ENCODE measurements at places on chromosomes 11 and 22.

DNA sequence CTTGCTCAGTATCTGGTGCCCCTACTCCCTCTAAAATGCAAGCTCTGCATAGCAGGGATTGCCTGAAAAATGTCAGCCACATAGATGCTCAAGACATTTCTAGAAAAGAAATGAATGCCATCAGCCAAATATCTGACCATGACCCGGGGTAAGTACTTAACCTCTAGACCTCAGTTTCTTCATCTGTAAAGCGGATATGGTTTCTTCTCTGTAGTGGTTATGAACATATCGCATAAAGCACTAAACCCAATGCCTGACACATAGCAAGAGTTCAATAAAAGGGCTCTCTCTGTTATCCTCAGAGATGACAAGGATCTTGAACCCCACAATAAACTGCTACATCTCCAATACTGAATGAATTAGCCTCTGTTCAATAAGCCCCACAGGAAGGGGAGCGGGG is 122.6 kb downstream of the ABTB2 start:
- no peak for DNase-seq

GRCh38 chr22:47195484-47196165 is 433.2 kb downstream of the TBC1D22A start:
- DNase-seq: no peak

DNA sequence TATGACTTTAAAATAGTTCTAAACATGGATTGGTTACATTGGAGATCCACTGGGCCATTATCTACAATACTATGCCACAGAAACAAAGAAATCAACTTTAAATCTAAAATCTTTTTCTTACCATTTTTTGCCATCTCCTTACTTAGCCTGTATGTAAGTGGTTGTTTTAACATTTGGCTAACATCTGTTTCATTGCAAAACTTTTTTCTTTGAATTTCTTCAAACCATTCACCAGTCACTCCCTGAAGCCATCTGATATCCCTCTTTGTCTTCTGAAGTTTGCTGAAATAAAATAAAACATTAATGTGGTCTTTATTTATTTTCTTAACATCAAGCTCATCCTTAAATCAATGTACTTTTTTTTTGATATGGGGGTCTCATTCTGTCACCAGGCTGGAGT is 43.3 kb upstream of the POGLUT3 start:
- no peak for DNase-seq

GRCh38 chr11:28729339-28729738 is 621.2 kb downstream of the METTL15 start:
- no peak for DNase-seq

- no peak for DNase-seq
These were observed 25.9 kb upstream of the ROBO3 start for GRCh38 chr11:124839128-124839971.

GRCh38 chr11:105229761-105230160 is 90.2 kb upstream of the CARD18 start:
- DNase-seq: no peak

- no peak for DNase-seq
These were observed 24.7 kb upstream of the B3GAT1 start for GRCh38 chr11:134436781-134437180.

GRCh38 chr11:96091476-96091875 is 167.6 kb upstream of the MTMR2 start:
- DNase-seq: no peak

DNA sequence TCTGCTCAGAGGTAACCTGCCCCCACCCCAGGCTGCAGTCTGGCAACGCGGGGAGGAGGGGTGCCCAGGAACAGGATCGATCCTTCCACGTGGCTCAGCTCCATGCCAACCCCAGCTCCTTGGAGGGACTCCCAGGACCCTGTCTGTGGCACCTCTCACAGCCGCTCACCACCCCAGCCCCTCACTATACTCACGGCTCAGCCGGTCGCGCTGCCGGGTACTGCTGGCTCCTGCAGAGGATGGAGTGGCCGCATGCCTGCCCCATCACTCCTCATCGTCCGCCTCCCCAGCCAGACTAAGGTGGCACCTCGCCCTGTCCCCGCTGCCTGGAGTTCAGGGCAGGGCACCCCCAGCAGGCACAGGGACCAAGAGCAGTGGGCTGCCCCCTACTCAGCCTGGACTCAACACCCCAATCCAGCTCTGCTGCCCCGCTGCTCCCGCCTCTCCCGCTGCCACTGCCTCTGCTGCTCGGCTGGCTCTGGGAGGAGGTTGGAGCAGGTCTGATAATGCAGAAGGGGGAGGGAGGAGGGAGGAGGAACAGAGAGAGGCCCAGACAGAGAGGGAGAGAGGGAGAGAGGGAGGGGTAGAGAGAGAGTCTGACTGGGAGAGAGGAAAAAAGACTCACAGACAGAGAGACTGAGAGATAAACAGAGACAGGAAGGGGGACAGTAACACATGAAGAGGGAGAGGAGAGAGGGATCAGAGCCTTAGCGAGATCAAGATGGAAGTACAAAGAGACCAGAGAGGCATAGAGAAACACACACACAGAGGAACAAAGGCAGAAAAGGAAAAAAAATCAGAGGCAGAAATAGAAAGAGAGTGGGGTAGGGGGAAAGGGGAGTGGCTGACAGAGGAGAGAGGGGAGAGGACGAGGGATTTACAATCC is at the start of gene PDE2A:
Gene PDE2A, minus strand, starts transcription at position 480 of the 886 bp plus-strand sequence. Its CDS starts 215 bp downstream, at position 265.
- DNase-seq: no peak

DNA sequence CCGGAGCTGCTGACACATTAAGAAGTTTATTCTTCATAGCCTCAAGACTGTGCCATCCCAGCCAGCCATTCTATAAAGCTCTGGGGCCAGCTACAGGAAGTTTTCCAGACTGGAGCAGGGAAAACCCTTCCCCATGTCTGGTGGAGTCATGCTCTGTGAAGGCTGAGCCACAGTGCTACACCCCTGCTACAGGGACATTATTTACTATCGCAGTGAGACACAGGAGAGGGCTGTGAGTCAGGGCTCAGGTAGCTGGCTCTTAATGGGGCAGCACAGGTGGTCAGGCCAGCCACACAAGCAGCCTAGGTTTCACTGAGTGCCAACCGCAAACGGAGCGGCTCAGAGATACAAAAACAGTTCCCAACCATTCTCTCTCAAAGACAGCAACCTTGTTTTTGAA is 12.1 kb downstream of the HPS4 start:
- DNase-seq: no peak

DNA sequence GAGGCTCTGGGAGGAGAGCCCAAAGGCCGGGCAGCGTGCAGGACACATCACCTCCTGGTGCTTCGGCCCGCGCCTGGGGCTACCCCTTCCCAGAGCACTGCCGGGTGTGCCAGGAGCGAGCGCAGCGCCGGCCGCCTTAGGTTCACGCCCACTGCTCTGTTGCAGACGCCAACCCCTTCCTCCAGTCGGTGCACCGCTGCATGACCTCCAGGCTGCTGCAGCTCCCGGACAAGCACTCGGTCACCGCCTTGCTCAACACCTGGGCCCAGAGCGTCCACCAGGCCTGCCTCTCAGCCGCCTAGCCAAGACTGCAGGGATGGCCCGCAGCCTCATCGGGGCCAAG is 79.0 kb downstream of the MED15 start:
- no peak for DNase-seq

- no peak for DNase-seq
These were observed 30.7 kb downstream of the ME3 start for GRCh38 chr11:86641537-86642261.

DNA sequence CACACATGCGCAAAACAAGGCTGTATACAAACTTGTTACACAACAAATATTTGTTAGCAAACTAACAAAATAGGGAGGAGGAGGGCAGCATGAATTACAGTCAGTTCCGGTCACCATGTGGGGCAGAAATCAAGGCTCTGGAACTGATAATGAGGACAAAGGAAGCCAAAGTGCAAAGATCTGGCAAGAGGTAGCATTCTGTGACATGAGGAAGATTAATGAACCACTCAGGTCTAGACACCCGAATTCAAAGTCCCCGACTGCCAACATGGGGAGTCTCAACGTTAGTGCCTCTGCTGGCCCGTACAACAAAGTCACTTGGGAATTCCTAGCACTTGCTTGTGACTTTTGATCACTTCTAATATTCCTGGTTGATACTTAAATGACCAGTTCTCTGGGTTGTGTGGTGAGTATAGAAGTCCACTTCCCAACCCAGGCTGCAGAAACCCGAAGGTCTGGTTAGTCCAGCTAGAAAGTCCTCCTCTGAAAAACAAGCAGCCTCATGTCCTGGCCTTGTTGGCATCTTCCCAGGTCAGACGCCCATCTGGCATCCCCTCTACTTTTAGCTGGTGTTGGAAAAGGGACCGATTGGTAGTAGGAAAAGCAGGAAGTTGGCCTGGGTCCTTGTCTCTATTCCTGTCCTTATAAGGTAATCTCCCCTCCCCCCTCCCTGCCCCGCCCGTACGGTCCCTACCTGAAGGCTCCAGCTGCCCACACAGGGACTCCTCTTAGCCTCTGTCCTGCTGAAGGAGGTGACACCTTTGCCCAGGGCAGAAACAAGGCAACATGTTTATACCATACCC is 1.6 kb downstream of the SUN2 start:
- DNase-seq: no peak

DNA sequence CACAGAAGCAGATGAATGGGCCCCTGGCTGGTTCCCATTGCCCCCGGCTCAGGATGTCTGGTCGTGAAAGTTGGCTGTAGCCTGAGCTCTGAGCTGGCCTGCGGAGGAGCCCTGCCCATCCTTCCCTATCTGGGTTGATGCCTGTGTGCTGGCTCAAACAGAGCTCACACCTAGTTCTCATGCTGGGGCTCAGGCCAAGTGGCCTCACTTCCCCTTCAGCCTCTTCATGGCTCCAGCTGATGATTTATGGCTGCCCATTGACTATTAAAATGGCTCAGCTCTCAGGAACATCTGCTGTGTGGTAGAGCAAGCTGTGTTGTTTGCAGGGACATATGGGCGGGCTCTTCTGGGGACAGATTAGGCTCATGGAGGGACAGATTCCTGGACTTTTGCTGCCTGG is 64.7 kb downstream of the ADAMTS15 start:
- no peak for DNase-seq

DNA sequence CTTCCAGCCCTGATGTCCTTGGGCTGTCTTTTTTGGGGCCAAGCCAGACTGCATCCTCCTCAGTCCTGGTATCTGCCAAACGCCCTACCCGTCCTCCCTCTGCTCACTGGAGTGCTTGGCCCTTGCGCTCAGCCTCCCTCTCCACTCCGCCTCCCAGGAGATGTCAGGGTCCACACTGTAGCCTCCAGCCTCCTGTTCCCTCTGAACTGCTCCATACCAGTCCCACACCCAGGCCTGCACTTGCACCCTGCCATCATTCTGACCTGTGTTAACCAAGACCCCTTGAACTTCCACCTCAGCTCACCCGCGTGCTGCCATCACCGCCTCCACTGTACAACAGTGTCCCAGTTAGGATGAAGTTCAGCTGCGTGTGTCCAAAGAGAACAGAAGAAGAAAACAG is 6.3 kb upstream of the IL2RB start:
- DNase-seq: no peak

DNA sequence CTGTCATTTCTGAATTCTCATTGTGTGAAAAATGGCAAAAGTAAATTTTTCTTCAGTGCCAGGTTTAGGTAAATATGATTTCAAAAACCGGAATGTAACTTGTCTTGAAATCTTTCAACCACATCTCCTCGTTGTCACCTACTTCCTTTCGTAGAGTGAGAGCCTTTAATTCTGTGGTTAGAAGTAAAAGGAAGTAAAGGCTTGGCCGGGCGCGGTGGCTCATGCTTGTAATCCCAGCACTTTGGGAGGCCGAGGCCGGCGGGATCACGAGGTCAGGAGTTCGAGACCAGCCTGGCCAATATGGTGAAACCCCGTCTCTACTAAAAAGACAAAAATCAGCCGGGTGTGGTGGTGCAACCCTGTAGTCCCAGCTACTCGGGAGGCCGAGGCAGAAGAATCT is 29.8 kb downstream of the SGSM3 start:
- no peak for DNase-seq

- DNase-seq: no peak
These were observed 5.9 kb upstream of the SOX10 start for GRCh38 chr22:37990301-37990700.

Data from activated CD4-positive, CD25-positive, alpha-beta regulatory T cell treated with anti-CD3 and anti-CD28 coated beads, Interleukin-2, amount 50 U/mL, for 72 hours (primary cell).